Frontal cortex (tissue), 4 donors: ENCODE measurements at places on chromosomes 4 and X.

GRCh38 chrX:97787849-97788248, 904.1 kb downstream of the RPA4 start:
- no peak for DNase-seq

GRCh38 chrX:109940411-109940810, 62.5 kb upstream of the TMEM164 start:
- DNase-seq, result no peak

DNA sequence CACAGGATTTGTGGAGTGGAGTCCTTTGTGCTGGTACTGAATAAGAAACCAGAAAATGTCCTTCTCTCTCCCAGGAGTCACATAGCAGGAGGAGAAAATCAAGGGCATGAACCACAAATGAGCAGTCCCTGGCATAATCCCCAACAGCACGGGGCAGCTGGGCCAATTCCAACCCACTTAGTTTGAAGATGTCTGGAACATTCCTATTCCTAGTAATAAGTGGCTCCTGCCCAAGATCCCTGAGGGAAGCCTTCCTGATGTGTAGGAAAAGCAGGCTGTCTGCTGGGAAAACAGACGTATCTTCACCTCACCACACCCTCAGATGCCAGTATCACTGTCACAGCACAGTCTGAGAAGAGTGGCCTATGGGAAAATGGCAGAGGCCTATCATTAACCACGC, 182.8 kb upstream of the MAP3K15 start:
- DNase-seq, result no peak

DNA sequence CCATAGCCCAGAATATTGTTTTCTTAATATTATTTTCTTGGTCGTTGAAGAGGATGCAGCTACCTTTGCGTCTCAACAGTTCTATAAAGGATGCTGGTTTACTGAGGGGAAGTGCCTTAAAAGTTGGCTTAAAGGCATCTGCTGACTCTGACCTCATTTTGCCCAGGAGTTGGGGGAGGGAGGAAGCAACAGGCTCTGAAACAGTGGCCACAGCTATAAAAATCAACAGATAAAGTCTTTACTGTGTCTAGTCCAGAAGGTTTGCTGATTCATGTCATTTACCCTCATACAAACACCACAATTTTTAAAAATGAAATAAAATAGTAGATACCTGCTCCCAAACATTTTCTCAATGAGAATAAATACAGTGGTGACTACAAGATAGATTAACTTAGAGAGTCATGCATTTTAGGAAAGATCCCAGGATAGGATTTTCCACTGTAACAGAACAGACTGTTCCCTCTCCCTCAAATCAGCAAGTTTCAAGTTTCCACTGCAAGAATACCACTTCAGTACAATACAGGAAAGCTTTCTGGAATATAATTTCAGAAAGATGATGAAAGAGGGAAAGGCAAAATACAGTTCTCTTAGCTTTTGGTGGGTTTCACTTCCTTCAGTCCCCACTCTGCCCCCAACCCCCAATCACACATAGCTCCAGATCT, 1.9 kb downstream of the PHKA1 start:
- no peak for DNase-seq

DNA sequence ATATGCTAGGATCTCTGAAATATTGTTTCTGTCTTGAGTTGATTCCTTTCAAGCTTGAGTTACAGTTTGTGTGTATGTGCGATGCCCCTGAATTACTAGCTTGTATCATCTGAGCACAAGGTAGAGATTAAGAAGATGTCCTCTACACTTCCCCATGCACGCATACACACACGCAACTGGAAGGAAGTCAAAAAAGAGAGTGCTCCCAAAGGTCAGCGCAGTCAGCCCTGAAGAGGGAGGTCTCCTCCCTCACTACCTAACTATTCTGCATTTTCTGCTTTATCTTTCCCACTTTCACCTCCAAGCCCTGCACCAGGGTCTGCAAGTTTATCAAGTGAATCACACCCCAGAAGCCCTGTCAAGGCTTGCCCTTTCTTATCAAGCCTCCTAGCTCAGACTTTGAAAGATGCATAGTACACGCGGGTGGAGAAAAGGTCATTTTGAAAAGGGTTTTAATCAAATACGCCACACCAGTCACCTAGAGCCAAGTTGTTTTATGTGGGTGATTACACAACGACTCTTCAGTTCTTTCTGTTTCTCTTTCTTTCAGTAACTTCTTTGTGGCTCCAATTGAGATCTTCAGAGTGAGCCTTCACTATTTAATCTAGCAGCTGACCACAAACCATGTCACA, 127.7 kb downstream of the ASB9 start:
- DNase-seq, result no peak

DNA sequence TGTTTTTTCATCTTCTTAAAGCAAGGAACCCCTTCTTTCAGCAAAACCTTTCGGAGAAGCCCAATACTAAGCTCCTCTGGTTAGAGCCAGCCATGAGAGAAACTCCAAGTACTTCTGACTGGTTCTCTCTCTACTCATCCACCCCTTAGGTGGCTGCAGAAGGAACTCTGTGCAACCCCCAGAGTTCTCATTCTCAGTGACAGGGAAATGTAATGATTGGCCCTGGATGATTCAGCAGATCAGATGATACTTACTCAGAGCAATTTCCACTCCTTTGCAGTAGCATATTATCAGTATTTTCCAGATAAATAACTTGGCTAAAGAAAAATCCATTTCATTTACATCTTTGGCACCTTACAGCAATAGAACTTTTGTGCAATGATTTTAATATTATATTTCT, 3.2 kb downstream of the SPP1 start:
- no peak for DNase-seq

DNA sequence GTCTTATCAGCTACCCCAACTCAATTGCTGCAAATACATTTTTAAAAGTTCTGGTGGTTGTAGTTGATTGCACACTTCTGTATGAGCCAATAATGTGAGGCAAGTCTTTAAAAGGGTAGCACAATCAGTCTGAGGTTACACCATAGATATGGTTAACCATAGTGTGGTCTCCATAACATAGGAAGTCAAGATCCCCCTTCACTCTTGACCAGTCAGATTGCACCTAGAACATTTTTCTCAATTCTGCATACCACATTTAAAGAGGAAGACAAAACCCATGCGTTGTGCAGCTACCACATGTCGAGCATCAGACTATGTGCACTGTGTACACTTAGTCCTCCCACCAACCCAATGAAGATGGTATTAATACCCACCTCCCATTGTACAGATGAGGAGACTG, 26.5 kb upstream of the CYBB start:
- no peak for DNase-seq

DNA sequence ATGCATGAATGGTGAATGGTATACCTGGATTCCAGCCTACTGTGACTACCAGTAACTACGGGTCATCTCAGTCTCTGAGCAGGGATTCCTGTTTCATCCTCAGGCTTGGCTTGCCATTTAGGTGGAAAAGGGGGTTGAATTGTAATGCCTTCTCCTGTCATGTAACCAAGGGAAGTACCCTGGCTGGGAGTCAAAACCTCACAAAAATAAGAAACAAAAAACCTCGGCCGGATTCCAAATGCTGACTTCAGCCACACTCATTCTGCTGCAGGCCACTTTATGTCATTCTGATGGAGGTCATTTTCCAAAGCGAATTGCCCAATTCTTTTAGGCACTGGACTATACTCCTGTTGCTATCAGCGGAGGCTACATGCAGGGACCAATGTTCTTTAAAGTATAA, 324.7 kb downstream of the LDB2 start:
- no peak for DNase-seq

DNA sequence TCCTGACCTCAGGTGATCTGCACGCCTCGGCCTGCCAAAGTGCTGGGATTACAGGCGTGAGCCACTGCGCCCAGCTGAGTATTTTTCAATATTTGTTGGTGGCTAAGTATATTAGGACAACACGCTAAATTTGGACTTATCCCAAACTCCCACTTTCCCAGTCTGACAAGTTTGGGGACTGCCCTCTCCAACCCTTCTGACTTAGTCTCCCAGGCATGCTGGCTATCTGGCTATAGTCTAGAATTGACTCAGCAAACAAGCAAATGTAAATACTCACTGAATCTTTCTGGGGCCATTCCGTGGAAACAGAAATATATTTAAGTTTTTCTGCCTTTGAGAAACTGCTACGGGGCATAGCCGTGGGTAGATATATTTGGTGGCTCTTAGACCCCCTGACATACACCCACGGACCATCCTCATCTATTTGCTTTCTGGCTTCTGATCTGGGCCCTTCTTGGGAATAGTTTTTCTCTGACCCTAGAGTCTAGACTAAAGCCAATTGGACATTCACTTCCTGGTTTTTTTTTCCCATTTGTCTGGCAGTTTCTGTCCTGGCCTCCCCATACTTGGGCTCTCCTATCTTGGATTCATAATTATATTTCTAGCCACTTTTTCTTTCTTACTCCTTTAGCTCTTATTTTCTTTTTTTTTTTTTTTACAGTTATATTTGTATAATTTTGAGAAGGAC, 11.3 kb upstream of the DOCK11 start:
- no peak for DNase-seq

DNA sequence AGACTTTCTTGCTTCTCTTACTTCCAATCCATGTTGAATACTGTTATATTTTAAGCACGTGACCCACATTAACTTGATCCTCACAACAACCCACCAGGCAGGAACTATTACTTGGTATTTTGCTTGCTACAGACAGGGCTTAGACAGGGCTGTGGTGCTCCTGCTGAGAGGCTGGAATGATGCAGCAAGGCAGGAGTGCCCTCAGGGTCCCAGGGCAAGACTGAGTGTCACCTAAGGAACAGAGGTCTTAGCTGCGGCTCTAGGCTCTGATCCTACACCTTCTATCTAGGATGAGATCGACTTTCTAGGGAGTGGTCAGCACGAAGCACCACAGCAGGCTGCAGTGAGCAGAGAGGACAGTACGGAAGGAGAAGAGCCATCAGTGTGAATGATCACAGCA, 20.0 kb downstream of the TAPT1 start:
- no peak for DNase-seq

GRCh38 chr4:43274376-43274775, 381.9 kb downstream of the GRXCR1 start:
- DNase-seq, result no peak

- DNase-seq, result no peak
Measured at GRCh38 chr4:148238086-148238485, 204.1 kb downstream of the NR3C2 start.

- DNase-seq, result no peak
Measured at GRCh38 chr4:163113921-163114713, 52.6 kb downstream of the NAF1 start.

DNA sequence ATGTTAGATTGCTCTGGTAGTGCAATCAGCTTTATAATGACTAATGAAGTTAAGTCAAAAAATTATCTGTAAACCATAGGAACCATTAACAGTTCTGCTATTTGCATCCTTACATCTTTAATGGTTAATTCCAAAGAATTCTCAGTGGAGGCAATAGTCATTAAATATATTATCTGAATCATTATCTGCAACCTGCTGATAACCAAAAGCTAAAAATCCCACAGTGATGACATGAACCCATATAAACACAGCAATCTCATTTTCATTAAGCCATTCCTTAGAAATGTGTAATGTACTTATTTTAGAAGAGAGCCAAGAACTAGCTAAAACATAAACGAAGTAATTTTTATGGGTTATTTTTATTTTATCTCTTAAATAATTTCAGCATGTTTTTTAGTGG, 60.2 kb downstream of the MAGEB16 start:
- DNase-seq, result no peak

DNA sequence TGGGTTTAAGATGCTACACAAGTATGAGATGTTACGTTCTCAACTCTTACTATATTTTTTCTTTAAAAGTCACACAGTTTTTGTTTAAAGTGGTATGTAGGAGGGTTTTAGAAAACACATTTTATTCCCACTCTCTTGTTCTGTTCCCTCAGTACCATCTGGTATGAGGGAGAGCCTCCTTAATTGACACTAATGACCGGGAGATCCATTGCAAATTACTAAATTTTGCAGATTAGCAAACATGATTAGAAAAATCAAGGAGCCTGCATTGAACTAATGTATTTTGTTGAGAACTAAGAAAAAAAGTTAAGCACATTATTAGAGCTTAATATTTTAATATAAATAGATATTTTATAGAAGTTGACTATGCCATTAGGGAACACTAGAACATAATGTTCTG, 87.3 kb upstream of the UNC5C start:
- no peak for DNase-seq

DNA sequence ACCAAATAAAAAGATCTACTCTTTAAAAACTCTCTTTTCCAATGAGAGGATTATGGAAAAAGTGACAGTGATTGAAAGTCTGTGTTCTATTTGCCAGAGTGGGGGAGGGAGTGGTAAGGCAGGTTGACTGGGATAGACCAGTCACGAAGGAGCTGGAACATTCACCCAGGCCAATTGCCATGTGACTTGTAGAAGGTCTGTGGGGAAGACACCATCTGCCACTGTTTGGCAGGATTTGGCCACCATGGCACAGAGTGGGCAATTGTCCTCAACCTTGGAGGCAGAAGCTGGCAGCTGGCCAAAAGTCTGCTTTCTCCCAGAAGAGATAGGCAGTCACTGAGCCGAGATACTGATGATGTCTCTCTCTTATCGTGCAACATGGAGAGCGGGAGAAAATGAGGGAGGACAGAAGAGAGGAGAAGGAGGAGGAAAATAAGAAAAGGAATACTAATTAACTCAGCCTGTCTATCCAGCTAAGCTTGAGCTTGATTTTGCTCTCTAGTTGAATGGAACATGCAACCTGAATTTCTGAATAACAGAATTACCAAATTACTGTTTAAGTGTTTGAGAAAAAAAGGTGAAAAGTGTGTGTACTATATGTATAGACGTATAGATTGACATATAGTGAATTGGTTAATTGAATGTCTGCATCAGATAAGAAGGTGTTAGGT, 267.1 kb downstream of the ARHGAP24 start:
- DNase-seq, result peak; percentile 2

GRCh38 chr4:70113656-70114055, 40.4 kb upstream of the PRR27 start:
- no peak for DNase-seq

DNA sequence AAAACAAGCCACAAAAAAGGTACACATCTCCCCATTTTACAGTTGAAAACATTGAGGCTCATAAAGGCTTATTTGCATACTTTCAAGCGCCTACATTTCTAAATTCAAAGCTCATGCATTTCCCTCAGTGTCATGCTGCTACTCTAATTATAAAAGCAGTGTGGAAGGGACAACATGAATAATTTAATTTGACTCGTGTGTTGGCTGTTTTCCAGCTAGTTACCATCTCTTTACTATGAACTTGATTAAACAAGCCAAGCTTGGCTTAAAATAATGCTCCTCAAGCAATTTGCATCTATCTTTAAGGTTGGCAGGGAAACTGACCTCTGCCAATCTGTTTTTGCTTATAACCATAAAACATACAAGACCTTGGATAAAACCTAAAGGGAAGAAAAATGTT, 252.5 kb upstream of the NEIL3 start:
- DNase-seq, result no peak

DNA sequence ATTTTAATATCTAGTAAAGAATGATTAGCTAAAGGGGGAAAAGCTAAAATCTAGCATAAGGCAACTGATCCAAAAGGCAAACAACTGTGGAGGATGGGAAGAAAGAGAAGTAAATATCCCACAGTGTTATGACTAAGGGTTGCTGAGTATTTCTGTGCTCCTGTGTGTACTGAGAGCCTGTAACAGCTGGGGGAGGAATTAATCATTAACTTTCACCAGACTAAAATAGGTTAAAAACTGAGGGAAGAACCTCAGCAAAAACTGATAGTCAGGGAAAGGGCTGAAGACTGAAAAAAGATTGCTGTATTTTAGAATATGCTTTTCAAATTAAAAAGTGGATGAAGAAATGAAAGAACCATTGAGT, 365.9 kb downstream of the CXXC4 start:
- no peak for DNase-seq
